ENCODE measurements at places on chromosomes 3 and 15. TPM values are rescaled to one million over a fixed set of nuclear protein-coding genes. Genes with fewer than 3 reads are reported as not detected.

Gene LNP1
- 12.3 TPM for total RNA-seq

Gene TM4SF1
- not detected for total RNA-seq

DNA sequence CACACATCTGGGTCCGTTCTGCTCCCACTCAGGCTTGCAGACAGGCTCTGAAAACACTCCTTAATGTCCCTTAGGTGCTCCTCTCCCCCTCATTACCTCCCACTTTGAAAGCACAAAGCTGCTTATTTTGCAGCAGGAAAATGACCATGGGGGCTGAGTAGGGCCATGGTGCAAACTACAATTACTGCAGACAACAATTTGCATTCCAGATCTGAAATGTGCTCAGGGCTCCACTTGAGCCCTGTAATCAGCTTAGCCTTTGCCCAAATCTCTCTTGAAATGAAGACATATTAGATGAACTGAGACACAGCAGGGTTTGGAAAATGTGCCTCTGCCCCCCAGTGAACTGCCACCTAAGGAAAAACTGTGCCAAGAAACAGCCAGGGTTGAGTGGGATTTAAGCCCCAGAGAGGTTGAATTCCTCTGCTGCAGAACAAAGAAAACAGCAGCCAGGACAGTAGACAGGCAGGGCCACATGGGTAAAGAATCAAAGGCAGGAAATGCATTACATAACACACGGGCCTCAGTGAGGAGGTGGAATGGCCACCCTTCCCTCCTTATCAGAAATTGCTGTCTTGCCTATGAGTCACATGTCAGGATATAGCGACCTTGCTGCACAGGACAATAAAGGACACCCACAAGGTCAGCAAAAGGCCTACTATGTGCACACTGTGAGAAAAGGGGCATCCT, 126.8 kb upstream of the ARHGEF3 start:
- no peak for DNase-seq

- peak; percentile 62 for DNase-seq
Measured at GRCh38 chr15:90638963-90639362, 78.2 kb upstream of the BLM start.

GRCh38 chr3:185114756-185115155, 38.1 kb downstream of the C3orf70 start:
- no peak for DNase-seq

- DNase-seq: no peak
Measured at GRCh38 chr15:79015416-79015815, 70.6 kb upstream of the CTSH start.
